NCI-H460 (cell line): ENCODE measurements at places on chromosomes 4 and X. TPM values are rescaled to one million over a fixed set of nuclear protein-coding genes. Genes with fewer than 3 reads are reported as not detected.

- DNase-seq, result no peak
Observed at GRCh38 chr4:3373468-3373867, 68.3 kb upstream of the HGFAC start.

- DNase-seq, result no peak
Observed at GRCh38 chrX:31652650-31653049, 580.8 kb upstream of the FTHL17 start.

DNA sequence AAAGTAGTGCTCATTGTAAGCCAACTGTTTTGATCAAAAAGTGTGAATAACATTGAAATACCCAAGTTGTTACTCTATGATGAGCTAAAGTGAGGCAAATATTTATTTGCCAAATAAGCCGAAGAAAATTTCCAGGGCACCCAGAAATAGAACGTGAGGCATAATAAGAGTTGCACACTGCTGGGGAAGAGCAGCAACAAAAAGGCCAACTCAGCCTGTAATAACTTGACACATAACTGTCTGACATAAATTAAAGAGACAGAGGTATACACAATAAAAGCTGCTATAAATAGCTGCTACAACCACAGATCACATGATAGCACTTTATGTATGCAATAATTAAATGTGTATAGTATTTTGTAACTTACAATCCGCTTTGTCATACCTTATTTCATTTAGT is 2.0 kb upstream of the ABCB7 start:
- no peak for DNase-seq

- DNase-seq, result no peak
Observed at GRCh38 chr4:166174717-166175490, 301.9 kb downstream of the TLL1 start.

- no peak for DNase-seq
Observed at GRCh38 chr4:103100691-103101090, 1.1 kb upstream of the BDH2 start.

DNA sequence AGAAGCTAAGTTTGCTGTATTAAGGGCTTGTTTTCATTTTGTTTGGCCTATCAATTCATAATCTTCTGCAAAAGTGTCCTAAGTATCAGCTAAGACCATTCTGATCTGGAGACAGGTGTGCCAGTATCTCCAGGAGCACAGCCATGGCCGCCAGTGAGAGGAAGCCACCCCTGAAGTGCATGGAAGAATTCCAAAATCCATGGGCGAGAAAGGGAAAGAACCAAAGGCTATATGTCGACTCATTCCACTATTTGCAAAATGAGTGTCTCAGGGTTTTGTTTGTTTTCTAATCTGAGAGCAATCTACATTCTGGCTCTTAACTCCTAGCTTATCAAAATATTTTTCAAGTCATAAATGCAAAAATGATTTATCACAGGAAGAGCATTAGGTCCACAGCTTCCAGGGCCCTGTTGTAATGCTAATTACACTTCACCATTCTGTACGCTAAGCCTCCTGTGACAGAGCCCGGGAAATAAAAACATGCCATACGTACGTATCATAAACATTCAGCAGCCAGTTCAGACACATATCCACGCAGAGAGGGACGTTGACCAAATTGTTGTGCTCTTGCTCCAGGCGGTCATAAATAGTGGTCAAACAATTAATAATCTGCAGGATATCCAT is 137.3 kb upstream of the FTHL17 start:
- DNase-seq, result no peak

- DNase-seq, result no peak
Observed at GRCh38 chr4:63528256-63528991, 880.8 kb downstream of the TECRL start.

The NBDY gene
- total RNA-seq, result 67.2 and 68.0 TPM in 2 replicates

The PLP2 gene
- total RNA-seq, result 238 and 249 TPM in 2 replicates

The PCYT1B gene
- 0.29 and 0.40 TPM in 2 replicates for total RNA-seq

The ARHGEF38 gene
- 0.02 TPM in 1 of 2 replicates, not detected in the other for total RNA-seq

The MAEA gene
- 29.9 and 32.7 TPM in 2 replicates for total RNA-seq
